ENCODE measurements at places on chromosomes 2 and 18.
A peak's percentile ranks its signal among the peaks of the same experiment; 100 is the strongest.

DNA sequence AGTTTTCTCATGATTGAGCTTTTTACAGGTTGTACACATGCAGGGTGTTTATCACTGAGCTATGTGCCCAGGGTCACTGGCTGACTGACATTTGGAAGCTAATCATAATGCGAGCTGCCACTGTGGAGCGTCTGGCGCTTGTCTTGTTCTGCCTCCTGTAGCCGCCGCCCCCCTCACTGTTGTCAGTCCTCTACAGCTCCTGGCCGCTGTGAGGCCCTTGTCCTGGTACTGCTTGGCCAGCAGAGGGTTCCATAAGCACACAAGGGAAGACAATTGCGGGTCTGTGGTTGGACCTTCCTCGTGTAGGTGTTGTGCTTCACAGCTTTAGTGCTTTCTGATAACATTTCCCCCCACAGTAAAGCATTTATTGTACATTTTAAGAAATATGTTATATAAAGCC lies 105.6 kb upstream of the LDLRAD4 start:
- no peak for DNase-seq

DNA sequence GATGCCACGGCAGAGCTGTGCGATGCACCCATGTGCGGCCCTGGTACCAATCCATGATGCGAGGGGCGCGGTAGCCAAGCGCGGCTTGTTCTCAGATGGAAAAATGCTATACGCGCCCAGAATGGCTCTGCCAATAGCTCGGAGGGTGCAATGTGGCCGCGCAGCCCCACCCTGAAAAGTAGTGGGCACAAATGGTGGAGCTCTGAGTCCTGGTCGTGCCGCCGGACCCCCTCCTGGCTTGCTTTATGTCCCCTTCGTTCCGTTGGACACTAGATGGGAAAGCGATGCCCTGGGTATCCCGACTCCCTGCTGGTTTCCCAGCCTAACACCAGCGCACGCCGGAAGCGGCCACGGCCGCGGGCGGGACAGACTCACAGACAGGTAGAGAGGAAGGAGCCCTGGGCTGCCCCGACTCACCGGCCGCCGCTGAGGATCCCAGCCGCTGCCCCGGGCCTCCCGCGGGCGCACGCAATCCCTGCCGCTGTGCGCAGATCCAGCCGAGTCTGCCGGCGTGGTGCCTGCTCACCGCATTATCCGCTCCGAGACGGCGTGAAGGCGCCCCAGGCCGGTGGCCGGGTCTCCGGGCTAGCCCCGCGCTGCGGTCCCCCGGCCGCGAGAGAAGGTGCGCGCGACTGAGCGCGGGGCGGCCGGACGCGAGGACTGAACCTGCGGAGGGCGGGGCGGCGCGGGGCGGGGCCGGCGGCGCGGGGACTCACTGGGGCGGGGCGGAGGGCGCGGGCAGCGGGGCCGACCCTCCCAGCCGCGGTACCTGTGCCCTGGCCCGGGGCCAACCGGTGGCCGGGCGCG lies at the start of gene CDC42EP3:
Gene CDC42EP3, minus strand, starts transcription at position 634 of the 807 bp plus-strand sequence. CDS start 25,055 bp downstream, outside the sequence.
- DNase-seq = peak; percentile 23

DNA sequence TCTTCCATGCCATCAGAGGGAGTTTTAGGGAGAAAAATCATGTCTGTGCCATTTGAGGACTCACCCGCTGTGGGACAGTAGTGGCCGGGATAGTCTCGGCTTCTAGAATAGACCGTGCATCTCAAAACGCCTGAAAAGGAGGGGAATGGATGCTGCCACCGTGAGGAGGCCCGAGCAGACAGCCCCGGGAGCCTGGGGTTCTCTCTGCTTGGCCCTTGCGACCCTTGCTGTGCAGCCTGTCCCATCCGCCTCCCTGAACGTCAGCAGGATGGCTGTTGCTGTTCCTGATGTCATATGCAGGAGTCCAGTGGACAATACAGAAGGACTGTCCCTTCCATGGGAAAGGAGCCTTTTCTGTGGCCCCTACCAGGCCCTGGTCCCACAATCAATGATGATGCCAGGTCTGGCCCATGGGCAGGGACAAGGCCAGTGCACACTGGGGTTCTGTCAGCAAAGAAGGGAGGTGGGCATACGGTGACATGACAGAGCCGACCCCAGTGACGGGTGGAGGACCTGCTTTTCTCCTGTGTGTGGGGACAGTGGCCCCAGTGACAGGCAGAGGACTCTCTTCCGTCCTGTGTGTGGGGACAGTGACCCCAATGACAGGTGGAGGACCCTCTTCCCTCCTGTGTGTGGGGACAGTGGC lies 58.8 kb downstream of the ACKR3 start:
- no peak for DNase-seq

DNA sequence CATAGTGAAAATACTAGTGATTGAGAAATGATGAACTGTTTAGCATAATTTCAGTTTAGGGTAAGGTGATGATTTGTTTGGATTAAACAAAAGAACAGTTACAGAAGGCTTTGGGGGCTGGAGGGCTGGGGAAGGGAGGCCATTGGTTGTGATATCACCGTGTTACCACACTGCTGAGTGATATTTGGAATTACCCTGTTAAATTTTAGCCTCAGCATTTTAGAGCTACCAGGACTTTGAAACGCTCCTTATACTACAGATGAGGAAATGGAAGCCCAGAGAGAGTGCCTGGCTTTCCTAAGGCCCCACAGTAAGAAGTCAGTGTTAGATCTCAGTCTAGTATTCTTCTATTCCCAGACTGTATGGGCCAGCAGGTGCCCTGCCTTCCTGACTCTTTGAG lies 15.6 kb downstream of the ARHGEF33 start:
- no peak for DNase-seq

DNA sequence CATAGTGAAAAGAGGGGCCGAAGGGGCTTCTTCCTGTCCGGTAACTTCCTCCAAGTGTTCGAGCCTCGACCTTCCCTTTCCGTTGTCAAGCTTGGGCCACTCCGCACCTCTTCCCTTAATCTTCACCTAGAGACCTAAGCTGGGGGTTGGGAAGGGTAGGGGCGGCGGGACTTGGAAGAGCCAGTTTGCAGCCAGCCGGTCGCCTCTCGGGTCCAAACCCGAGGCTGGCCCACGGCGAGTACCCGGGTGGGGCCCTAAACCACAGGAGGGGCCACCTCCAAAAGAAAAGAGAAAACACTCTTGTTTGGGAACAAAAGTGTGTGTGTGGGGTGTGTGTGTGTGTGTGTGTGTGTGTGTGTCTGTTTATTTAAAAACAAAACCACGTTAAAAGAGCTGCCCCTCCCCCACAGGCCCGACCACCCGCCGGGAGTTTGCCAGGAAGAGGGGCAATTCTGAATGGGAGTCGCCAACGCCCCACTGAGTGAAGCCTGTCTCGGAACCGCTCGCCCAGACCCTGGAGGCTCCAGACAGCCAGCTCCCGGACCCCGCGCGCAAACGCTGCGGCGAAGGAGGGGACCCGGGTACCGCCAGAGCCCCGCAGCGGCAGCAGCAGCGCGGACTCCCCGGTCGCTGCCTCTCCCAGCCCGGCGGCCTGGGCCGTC lies 488 bp upstream of the RHOB start:
- no peak for DNase-seq
